ENCODE measurements at places on chromosomes 1 and 21. TPM values are rescaled to one million over a fixed set of nuclear protein-coding genes. Genes with fewer than 3 reads are reported as not detected.

GRCh38 chr1:159981351-159982055 lies 27.5 kb upstream of the SLAMF9 start:
- DNase-seq, result no peak

DNA sequence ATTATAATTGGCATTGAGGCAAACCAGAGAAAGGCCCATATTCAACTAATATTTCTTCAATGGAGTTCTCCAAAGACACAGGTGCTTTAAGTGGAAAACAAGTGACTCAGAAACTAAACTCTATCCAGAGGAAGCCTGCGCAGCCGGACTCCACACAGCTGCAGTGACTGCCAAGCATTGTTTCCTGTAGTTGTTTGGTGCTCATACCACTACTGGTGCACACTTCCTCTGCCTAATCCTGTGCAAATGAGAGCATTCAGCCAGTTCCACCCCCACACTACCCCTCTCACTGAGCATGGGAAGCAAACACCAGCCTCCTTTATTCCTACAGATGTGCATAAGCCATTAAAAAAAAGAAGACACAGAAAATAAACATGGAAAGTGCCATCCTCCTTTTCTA lies 102.9 kb downstream of the VAV3 start:
- DNase-seq, result no peak

Gene TNFAIP8L2
- total RNA-seq, result not detected

- DNase-seq, result no peak
These were observed 40.9 kb upstream of the CAMK1G start for GRCh38 chr1:209542585-209542984.

Gene MYCL
- total RNA-seq, result 0.62 TPM

DNA sequence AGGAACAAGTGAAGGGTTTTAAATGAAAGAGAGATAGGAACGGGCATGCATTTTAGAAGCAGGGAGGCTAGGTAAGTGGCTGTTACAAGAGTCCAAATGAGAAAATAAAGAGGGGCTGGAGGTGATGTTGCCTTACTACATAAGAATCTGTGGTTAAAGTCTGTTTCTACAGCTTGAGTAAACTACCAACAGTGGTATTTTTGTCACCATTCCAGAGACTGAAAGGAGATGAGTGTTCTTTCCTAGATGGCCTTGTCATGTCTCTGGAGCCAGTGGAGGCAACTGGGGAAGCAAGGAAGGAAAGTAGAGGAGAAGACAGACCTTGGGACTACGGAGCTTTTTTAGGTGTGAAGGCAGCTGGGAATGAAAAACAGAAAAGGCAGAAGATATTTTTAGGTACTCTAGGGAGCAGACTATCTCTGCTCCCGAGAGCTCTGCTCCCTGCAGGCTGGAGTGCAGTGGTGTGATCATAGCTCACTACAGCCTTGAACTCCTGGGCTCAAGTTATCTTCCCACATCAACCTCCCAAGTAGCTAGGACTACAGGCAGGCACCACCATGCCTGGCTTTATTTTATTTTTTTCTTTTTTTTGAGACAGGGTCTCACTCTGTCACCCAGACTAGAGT lies 12.2 kb downstream of the HDAC1 start:
- no peak for DNase-seq

DNA sequence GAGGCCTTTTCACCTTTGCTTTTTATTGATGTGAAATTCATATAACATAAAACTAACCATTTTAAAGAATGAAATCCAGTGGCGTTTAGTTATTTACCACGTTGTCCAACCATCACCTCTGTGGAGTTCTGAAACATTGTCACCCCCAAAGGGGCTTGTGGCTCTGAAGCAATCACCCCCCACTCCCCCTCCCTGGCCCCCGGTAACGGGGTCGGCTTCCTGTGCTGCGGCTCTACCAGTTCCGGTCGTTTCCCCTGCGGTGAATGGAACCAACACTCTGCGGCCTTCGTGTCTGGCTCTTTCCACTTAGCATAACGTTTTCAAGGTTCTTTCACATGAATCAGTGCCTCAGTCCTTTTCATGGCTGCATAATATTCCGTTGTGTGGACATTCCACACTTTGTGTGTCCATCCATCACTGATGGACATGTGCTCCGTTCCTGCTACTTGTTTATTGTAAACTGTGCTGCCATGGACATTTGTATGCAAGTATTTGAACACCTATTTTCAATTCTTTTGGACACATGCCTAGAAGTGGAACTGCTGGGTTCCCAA lies 1.8 kb upstream of the ISG15 start:
- DNase-seq, result no peak

DNA sequence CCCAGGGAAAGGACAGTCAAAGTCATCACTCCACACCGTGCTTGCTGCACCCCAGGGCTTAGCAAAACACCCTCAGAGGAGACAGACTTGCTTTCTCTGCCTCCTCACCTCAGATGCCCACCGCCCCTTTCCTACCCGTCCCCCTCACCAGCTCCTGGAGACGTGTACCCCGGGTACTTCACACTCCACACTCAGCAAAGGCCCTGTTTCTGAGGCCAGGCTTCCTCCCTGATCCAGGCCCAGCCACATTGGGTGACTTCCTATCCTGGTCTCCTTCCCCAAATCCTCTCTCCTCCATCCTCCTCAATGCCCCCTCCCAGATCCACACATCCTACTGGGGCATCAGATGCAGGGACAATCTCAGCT lies 116.7 kb downstream of the DMRTB1 start:
- no peak for DNase-seq

DNA sequence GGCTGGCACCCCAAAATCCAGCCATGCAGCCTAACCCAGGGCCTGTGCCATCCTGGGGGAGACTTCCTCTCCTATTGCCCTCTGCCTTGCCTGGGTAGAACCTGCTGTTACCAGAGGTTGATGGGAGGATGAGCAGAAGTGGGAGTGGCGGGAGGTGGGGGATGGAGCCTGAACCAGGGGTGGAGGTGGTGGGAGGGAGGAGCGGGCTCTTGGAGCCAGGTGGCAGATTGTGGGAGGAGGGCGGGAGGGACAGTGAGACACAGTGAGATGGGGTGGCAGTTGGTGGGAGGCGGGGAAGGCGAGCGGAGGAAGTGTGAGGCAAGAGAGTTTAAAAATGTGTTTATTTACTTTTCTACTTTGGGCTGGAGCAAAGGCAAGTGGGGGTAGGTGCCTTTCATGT lies 87.3 kb downstream of the KCNJ6 start:
- DNase-seq, result no peak

Gene AQP10
- not detected for total RNA-seq

DNA sequence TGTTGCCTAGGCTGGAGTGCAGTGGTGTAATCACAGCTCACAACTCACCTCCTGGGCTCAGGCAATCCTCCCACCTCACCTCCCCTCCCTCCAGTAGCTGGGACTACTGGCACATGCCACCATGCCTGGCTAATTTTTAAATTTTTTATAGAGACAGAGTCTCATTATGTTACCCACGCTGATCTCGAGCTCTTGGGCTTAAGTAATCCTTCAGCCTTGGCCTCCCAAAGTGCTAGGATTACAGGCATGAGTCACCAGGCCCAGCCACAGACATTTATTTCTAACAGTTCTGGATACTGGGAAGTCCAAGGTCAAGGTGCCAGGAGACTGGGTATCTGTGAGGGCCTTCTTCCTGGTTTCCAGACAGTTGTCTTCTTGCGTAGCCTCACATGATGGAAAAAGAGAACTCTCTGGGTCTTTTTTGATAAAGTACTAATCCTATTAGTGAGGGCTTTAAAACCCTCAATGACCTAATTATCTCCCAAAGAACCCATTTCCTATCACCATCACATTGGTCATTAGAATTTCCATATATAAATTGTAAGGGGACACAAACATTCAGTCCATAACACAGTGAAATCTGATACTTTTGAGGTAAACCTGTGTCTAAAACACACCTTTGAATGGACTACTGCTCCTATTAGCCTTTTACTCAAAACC lies 67.9 kb downstream of the PHACTR4 start:
- DNase-seq, result no peak

Gene LRRC53
- total RNA-seq, result not detected

DNA sequence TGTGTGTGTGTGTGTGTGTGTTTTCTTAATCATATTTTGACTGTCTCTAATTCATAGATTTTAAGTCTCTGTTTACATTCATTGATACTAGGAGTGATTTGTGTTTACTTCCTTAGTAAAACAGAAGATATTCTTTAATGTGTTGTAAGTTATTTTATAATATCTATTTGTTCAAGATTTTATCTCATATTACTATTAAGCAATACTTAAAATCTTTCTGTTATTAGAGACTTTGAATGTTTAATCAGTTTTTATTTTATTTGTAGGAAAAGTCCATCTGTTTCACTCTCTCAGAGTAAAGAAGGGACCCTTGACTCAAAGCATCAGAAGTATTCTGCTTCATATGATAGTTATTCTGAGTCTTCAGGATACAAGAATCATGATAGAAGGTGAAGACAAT lies 89.2 kb downstream of the CEP350 start:
- no peak for DNase-seq

Gene CFHR4
- total RNA-seq, result not detected

Gene CDCA8
- 5.7 TPM for total RNA-seq

- DNase-seq, result peak; percentile 81
These were observed 1.7 kb downstream of the BEST4 start for GRCh38 chr1:44786138-44786840.

- DNase-seq, result no peak
These were observed 14.8 kb downstream of the SH3BP5L start for GRCh38 chr1:248810727-248811513.

Gene ADAMTS5
- total RNA-seq, result 52.2 TPM

GRCh38 chr1:45340816-45341466 lies 701 bp upstream of the MUTYH start:
- DNase-seq, result no peak

DNA sequence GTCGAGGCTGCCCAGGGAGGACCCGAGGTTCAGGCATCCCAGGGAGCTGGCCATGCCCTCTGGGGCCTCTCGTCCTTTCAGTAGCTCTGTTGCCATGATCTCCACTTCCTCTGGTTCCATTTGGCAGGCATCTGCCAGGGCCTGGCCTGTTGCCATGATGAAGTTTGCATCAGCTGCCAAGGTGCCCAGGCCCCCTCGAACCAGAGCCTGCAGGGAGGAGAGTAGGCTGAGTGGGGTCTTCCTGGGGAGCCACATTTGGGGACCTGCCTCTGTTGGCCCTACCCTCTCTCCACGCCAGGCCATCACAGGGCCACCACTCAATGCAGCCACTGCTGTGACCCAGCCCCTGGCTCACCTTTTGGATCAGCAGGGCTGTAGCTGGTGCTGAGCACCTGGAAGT lies 16.4 kb upstream of the KIF21B start:
- DNase-seq, result no peak

Gene GUCA2A
- total RNA-seq, result not detected

Gene CFAP74
- not detected for total RNA-seq

Gene NFASC
- total RNA-seq, result not detected

- DNase-seq, result no peak
These were observed 26.6 kb upstream of the RWDD3 start for GRCh38 chr1:95207223-95207935.

Gene IL19
- total RNA-seq, result not detected

DNA sequence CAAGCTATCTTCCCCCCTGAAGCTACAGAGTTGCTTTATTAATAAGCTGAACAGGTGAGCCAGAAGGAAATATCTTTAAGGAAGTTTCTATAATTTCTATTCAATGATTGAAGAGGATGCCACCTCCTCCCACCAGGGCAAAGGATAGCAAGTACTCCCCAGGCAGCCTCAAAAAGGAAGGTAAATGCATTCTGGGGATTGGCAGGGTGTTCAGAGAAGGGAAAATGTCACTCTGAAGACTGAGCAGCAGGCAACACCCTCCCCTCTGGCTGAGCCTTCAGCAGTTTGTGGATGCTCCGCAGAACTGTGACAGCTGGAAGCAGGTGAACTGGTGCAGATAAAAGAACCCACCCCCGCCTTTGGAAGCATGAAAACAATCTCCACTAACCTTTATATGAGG lies 140.8 kb downstream of the BRINP2 start:
- DNase-seq, result no peak

DNA sequence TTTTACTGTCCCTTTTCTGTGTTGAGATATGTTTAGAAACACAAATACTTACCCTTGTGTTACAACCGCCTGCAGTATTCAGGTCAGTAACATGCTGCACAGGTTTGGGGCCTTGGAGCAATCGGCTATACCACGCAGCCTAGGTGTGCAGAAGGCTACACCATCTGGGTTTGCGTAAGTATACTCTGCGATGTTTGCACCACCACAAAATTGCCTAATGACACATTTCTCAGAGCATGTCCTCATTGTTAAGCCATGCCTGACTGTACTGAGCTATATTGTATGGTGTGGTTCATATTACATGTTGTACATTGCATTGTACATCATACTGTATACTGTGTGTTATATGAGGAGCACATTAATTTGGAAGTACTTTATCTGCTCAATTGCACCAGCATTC lies 247.4 kb downstream of the RHOU start:
- DNase-seq, result no peak

Data from chondrocyte (in vitro differentiated cells).